ENCODE measurements at places on chromosomes 7 and 10. TPM values are rescaled to one million over a fixed set of nuclear protein-coding genes. Genes with fewer than 3 reads are reported as not detected.

The ACTL6B gene
- not detected for total RNA-seq

The NUPR2 gene
- not detected for total RNA-seq

The CTNNA3 gene
- 0.13 TPM for total RNA-seq

The TAS2R16 gene
- total RNA-seq, result not detected

The IL6 gene
- 6.7 TPM for total RNA-seq

The PKD2L1 gene
- not detected for total RNA-seq

The CALU gene
- 1,477 TPM for total RNA-seq

The VPS41 gene
- total RNA-seq, result 115 TPM

The MUC3A gene
- not detected for total RNA-seq

The COL13A1 gene
- 14.8 TPM for total RNA-seq

The GRM3 gene
- not detected for total RNA-seq

The DIP2C gene
- 17.7 TPM for total RNA-seq

The CLCN1 gene
- total RNA-seq, result not detected

The AKR1C4 gene
- total RNA-seq, result not detected

The SLC16A9 gene
- total RNA-seq, result 4.9 TPM

The HYAL4 gene
- total RNA-seq, result not detected

The OR2A1 gene
- under 0.01 TPM for total RNA-seq

The LIPN gene
- not detected for total RNA-seq

The ZNF394 gene
- total RNA-seq, result 26.2 TPM

The ENTPD1 gene
- total RNA-seq, result 0.99 TPM

The WDR86 gene
- 0.26 TPM for total RNA-seq

The PCDH15 gene
- total RNA-seq, result not detected

The LRIT1 gene
- total RNA-seq, result not detected
